ENCODE measurements at places on chromosomes 1 and 21.

GRCh38 chr21:33330726-33331125 lies 6.0 kb downstream of the IFNAR1 start:
- no peak for DNase-seq

GRCh38 chr1:15350151-15350550 lies 59.5 kb upstream of the EFHD2 start:
- DNase-seq, result no peak

DNA sequence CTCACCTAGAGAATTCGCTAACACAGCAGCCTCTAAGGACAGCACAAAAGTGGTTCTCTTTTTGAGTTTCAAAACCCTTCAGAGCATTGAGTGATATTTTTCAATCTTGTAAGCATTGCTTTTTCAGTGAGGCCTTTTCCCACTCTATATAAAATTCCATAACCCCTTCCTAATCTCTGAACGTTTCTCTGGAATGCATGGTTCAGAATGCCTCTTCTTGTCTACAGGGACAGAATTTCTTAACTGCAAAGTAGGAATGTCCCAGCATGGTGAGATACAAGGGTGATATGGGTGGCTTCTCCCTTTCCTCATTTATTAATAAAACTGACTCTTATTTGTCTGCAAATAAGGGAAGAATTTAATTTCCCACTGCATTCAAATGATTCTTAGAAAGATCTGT lies 377.9 kb downstream of the LTN1 start:
- DNase-seq, result no peak

- DNase-seq, result no peak
Measured at GRCh38 chr1:173417563-173417962, 59.6 kb upstream of the PRDX6 start.

DNA sequence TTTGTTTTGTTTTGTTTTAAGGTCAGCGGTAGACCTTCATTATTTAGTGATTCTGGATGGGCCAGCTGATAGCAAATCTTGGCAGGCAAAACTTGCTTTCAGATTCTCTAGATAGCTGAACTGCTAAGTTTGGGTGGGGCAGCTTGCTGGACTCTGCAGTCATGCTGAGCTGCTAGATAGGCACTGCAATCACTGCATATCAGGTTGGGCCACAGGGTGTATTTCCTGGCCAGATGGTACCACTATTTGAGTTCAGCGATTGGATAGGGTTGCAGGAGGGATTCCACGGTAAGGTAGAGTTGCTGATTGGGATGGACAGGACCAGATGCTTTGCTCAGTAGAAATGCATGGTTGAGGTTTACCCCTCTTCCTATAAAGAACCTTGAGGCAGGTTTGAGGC lies 579.3 kb upstream of the ADGRL4 start:
- DNase-seq, result no peak

DNA sequence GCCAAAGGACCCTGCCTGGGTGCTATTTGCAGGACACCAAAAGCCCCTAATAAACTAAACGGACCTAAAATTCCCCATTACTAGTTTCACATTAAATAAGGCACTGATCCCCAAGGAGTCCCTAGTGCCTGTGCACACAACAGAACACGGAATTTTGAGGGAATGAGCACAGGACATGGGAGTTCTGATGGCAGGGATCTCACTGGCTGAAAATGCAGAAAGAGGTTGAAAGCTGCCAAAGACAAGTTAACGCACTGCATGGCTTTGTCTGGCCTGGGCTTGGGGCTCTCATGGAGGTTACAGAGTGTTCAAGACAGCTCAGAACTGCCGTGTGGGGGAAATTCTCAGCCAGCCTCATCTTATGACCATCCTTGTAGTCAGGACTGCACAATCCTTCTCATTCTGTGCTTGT lies 15.6 kb upstream of the ATP1B1 start:
- no peak for DNase-seq

DNA sequence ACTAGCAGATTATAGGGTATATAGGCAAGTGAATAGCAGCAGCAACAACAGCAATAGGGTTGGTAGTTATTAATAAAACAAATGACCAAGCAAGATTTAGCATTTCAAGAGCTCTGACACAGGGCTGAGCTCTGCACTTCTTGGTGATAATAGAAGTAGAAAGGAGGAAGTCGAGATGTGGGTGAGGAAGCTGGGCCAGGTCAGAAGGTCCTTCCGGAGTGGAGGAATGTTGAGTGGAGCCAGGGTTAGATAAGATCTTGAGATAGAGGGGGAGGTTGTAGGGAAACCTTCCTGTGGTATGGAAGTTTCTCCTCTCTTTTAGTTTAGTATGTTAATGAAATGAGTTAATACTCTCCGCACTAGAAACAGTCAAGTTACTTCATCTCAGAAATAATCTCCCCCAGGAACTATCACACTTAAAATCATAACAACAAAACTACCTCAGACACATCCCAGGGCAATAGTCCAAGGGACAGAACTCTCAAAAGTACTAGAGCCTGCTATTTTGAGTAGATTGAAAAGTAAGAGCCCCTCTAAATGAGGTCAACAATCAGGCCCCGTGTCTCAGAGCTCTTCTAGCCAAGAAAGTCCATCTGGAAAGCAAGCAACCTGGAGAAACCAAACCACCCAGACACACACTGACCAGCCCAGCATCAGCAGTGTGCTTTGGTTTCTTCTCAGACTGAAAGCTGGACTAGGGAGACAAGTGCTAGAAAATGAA lies 45.4 kb upstream of the ATP1B1 start:
- no peak for DNase-seq

DNA sequence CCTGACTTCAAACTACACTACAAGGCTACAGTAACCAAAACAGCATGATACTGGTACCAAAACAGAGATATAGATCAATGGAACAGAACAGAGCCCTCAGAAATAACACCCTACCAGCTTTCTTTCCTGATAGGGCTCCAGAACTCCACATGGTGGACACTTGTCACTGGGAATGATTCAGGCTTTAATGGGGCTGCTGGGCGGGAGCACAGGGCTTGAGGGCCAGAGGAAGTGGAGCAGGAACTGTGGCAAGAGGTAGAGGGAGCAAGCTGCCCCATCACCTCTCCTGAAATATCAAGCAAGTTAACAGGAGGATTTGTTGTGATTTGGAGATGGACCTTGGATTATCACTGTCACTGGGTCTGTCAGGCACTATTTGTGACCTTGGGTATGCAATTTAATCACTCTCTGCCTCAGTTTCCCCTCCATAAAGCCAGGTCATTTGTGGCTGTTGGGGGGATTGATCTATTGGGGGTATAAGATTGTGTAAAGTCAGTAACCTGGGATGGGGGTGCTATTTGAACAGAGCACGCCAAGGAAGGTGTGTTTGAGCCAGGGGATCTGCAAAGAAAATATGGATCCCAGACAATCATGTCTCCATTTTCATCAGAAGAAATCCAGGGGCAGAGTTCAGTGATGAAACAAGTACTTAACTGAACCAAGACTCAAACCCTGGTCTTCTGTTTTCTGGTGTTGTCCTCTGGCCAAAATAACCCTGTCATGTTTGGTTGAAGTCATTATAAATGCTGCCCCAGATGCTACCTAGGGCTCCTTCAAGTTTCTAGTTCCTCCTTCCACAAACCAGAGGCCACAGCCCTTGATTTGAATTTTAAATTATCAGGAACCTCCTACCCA lies 25.2 kb downstream of the ETS2 start:
- no peak for DNase-seq

GRCh38 chr1:196875935-196876334 lies 11.9 kb upstream of the CFHR4 start:
- no peak for DNase-seq

DNA sequence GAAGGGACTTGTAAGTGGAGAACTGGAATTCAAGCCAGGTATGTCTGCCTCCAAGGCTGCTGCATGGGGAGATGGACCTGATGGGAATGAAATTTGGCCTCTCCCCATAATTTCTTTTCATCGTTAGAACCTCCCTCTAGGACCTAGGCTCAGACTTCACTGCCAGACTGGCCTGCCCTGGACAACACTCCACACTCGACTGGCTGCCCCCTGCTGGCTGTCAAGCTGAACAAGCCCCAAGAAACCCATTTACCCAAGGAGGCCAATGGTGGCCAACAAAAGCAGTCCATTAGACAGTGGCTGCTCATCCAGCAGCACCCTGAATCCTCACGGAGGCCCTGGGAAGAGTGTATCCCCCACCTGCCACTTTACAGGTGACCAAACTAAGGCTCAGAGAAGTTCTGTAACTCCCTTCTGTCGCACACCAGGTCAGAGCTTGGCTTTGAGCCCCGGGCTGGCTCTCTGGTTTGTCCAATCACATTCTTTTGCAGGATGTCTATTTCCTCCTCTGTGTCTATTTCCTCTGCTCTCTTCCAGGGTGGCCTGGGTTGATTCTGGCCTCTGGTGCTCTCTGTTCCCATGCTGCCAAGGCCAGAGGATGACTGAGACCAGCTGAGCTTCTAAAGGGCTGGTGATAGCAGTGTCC lies 3.8 kb downstream of the RNF186 start:
- peak; percentile 9 for DNase-seq

GRCh38 chr21:41362605-41363369 lies 960 bp downstream of the MX2 start:
- no peak for DNase-seq

DNA sequence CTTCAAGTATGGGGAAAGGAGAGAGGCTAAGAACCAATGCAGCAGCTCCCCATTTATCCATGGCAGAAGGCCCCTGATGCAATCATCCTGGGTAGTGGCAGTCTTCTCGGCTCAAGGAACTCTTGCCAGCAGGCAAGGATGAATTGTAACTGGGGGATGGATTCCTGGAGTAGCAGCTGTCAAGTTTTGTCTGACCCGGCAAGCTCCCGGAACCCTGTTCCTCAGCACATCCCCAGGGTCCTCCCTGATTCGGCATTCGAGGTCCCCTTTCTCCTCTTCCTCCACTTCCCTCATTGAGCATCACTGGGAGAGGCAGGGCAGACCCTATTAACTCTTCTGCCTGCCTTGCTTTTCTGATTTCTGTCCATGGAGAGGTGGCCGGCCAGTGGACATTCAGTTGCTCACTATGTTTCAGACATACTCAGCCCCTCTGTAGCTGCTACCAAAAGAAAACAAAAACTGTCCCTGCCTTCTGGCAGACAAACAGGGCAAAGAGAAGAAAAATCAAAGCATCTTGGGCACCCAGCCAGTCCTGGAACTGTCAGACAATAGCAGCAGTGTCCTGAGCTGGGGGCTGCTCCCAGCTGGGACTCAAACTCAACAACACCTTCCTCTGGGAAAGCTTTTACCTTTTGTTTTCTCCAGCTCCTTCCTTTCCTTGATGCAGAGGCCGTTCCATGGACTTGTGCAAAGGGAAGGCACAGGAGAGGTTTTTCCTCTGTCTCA lies 5.6 kb upstream of the PTCH2 start:
- DNase-seq, result no peak

DNA sequence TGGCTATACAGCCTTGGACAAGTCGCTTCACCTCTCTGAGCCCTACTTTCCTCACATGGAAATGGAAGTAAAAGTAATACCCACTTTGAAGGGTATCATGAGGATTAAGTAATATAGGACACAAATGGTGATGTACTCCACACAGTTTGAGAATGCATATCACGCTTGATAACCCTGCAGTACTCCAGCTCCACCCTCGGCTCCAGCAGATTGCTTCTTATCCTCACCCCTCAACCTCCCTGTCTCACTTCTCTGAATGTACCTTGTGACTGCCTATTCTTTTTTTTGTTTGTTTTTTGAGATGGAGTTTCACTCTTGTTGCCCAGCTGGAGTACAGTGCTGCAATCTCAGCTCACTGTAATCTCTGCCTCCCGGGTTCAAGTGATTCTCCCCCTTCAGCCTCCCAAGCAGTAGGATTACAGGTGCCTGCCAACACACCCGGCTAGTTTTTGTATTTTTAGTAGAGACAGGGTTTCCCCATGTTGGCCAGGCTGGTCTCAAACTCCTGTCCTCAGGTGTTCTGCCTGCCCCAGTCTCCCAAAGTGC lies 55.5 kb downstream of the LDLRAD2 start:
- no peak for DNase-seq

DNA sequence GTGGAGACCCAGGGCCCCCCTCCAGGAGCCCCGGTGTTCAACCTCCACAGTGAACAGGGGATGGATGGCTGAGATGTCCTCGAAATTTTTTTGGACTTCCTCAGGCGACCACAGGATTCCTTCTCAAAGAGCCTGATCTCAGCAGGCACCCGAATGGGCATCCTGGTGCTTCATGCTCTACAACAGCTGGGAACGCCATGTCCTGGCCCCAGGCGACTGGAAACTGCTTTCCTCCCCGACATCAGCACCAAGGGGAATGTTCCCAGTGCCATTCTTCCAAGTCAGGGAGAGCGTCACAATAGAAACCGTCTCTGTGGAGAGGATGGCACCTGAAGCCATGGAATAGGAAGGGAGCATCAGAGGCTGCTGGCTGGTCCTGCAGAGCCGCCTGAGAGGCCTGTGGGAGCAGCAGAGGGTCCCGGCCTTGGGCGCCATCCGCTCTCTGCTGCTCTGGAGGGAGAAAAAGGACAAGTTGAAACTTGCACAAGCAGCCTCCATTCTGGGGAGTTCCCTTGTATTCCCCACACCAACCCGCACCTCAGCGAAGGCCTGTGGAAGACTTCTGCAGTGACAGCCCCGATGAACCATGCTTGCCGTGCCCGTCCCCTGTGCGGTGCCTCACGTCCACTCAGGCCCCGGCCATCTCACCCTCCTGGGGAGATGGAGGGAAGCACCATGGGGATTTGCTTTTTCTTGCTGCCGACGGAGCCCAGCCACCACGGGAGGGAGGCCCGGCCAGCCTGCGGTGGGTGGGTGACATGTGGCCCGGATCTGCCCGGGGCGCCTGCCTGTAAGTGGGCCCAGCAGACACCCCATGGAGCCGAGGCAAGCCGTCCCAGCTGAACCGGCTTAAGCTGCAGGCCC lies 2.3 kb upstream of the ADARB1 start:
- DNase-seq, result no peak

DNA sequence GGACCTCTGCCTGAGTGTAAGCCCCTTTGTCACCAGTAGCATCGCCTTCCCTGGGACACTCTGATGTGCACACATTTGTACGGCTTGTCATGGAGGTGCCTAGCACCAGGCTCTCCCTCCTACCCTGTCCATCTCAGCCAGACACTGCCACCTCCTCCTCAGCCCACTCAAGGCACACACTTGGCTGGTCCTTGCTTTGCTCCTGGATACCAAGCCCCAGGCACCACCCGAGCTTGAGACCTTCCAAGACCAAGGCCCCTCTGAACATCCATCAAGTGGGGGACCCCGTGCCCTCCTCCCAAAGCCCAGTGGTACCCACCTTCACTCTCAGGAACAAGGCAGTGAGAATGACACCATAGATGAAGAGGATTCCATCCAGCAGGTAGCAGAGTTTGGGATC lies 78.0 kb downstream of the CD247 start:
- no peak for DNase-seq

GRCh38 chr1:7372477-7373120 lies 398.5 kb upstream of the VAMP3 start:
- DNase-seq, result no peak

GRCh38 chr1:205339197-205339702 lies 17.5 kb downstream of the KLHDC8A start:
- no peak for DNase-seq

DNA sequence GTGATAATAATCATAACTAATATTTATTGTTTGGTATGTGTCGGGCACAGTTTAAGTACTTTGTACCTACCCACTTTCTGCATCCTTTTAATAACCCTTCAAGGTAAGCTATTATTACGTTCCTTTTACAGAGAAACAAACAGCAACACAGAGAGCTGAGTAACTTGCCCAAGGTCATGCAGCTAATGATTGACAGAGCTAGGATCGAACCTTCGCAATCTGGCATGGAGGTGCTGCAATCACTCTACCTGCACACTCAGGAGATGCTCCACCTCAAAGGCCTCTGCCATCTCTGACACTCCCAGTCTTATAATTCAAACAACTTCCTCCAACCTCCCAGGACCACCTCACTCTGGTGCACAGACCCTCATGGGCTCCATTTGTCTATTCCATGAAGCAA lies 137.2 kb downstream of the DMRTA2 start:
- no peak for DNase-seq

Measured in activated T-helper 1 cell treated with anti-CD3 and anti-CD28 coated beads, Interleukin-2, amount 50 U/mL, for 16 hours (primary cell).